ENCODE measurements at places on chromosomes 4 and X.
A peak's percentile ranks its signal among the peaks of the same experiment; 100 is the strongest.

GRCh38 chrX:19791562-19791961 lies 95.8 kb downstream of the SH3KBP1 start:
- peak; percentile 19 for DNase-seq

- DNase-seq, result no peak
Measured at GRCh38 chrX:32538554-32538953, 672.8 kb downstream of the DMD start.

DNA sequence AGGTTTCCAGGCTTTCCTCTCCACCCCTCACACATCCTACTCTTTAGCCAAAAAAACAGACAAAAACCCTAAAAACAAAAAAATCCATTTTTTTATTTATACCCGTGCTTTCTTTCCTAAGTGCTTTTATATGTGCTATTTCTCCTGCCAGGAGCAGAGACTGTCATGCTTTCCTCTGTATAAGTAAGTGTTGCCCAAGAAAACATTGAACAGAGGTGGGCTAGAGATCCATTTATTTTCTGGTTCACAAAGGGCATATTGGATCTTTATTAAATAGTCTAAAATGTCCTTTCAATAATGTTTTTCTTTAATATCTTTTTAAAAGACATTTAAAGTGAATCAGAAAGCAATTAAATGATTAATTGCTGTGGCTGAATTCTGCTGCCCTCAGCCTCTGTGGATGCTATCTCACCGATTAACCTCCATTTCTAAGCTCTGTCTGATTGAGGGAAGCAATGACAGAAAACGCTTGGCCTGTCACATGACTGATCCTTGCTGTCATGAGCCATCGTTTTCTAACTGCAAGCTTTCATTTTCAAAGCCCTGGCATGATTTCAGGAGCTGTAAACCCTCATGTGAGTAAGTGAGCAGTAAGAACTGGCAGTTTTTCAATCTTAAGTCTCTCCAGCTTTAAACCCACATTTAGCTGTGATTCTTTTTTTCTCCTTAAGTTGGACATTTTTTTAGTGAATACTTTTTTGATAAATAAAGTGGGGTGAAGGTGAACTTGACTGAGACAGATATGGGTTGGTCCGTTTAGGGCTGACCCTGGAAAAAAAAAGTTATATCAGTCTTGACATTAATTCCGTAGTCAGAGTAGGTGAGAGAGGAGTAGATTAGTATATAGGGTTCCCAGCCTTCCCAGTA lies 180.7 kb upstream of the PGRMC2 start:
- DNase-seq, result peak; percentile 90

- DNase-seq, result peak; percentile 52
Measured at GRCh38 chr4:149836546-149836945, 20.9 kb upstream of the IQCM start.

- no peak for DNase-seq
Measured at GRCh38 chr4:76429636-76430035, 5.4 kb upstream of the SHROOM3 start.

GRCh38 chr4:153766758-153767157 lies 6.9 kb upstream of the RNF175 start:
- no peak for DNase-seq

DNA sequence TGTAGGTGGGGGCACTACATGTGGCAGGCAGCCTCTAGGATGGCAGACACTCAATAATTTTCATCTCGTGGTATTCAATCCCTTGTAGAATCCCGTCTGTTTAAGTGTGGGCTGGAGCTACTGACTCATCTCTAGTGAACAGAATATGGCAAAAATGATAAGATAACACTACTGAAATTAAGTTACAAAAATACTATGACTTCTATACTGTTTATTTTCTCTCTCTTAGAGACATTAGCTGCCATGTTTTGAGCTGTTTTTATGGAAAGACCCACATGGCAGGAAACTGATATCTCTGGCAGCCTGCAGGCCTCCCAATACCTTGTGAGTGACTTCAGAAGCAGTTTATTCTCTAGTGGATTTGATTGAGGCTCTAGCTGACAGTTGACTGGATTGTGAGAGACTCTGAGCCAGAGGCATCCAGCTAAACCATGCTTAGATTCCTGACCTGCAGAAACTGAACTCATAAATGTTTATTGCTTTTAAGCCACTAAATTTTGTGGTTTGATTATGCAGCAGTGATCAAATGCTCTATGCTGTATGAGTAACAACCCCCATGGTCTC lies 298.8 kb upstream of the CTSO start:
- peak; percentile 23 for DNase-seq

GRCh38 chr4:131309628-131310027 lies 1839.5 kb upstream of the PCDH10 start:
- no peak for DNase-seq

- no peak for DNase-seq
Measured at GRCh38 chr4:105894660-105895582, at the start of gene NPNT. NPNT (plus strand) TSS chr4:105895471; CDS start chr4:105895653, 182 bp downstream.

DNA sequence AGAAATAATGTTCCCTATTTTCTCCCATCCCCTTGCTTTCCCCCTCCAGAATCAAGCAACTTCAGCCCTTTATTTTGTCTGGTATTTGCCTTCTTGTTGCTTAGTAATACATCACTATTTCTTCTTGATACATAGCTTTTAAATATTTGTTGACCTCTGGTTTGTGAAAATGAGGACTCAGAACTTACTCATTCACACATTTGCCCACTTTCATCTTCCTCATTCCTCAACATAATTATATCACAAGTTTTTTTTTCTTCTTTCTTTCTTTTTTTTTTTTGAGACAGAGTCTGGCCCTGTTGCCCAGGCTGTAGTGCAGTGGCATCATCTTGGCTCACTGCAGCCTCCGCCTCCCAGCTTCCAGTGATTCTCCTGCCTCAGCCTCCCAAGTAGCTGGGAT lies 28.9 kb upstream of the NDUFC1 start:
- peak; percentile 20 for DNase-seq

- DNase-seq, result no peak
Measured at GRCh38 chrX:146881521-146881920, 67.0 kb upstream of the CXorf51A start.

GRCh38 chrX:136063340-136064079 lies 78.3 kb downstream of the SLC9A6 start:
- no peak for DNase-seq

DNA sequence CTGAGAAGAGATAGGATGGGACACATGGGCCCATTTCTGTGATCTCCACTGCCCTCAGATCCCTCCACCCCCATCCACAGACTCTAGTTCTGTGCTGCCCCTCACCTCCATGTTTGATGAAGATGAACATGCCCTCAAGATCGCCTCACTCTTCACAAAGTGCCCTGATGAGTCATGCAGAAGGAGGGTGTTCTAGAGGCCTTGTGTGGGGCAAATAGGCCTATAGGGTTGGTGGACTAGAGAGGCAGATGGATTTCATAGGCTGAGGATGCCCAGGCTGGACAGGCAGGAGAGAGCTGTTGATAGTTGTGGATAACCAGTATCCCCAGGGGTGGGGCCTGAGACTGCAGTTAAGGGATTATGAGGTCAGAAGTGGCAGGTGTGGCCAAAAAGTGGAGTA lies at the start of gene CXorf65:
CXorf65 (minus strand) TSS at position 314 of the 400 bp plus-strand sequence; CDS start at position 130, 184 bp downstream.
- no peak for DNase-seq

DNA sequence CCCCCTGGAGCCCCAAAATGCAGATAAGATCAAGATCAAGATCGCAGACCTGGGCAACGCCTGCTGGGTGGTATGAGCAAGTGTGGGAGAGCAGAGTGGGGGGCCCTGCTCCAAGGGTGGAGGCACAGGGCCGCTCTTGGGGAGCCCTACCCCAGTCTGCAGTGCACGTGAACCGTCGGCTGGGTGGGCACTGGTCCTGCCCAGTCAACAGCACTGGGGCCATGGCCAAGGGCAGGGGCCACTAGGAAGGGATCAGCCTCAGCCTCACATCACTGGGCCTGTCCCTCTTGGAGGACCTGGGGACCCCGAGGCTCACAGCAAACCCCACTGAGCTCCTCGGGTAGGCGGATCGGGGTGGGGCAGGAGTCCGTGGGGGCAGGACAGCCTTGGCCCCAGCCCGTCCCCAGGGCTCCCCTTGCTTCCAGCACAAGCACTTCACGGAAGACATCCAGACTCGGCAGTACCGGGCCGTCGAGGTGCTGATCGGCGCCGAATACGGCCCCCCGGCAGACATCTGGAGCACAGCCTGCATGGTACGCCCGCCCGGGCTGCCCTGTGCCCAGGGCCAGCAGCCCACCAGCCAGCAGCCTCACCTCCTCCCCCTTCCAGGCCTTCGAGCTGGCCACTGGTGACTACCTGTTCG lies 3.6 kb downstream of the SRPK3 start:
- no peak for DNase-seq

DNA sequence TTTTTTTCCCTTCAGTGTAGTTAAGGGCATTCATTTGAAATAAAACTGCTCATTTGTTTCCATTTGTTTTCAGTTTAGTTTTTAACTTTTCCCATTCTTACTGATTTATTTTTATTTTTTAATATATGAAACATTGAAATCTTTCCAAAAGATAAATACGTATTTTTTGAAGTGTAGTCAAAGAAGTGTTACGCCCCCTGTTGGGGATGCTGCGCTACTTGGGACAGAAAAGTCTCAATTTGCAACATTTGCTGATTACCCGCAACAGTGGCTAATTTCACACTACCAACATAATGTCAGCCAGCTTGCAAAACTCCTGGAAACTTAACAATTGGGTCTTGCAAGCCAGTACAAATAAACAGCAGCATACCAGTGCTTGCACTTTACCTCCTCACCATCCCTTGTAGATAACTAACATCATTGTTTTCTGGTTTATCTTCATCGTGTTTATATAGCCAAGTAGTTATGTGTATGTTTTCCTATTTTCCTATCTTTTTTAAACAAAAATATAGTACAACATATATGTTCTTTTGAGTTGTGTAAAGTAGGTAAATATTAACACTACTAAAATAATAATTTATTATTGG lies 158.6 kb downstream of the STPG2 start:
- no peak for DNase-seq

DNA sequence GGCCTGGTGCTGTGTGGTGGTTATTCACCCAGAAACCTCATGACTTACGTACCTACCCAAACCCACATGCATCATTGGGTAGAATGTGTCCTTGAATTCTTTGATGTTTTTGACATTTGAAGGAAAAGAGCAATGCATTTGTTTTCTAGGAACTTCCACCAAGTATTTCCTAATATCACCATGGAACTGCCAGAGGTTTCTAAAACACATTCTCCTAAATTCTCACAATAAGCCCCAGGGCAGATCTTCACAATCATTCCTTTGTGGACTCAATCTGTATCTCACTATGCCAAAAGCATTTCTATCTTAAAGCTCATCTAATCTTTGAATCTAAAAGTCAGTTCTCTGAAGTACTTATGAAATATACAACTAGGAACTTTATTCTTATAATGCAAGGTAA lies 8.3 kb upstream of the ODAM start:
- DNase-seq, result no peak

DNA sequence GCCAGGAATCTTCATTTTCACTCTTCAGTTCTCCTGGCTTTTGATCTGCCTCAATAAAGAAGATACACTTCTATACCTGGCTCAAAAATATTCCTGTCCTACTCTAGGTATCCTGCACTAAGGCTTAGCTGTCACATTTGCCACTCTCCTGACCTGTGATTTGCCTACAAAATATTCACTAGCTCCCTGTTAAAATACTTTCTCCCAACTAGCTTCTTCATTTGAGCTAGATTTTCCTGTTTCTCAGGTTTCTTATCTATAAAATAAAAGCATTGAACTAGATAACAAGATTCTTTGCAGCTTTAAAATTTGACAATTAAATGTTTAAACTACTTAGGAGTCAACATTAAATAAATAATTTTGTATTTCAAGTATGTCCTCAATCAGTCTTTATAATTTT lies 53.2 kb downstream of the CHIC2 start:
- DNase-seq, result no peak

- DNase-seq, result peak; percentile 32
Measured at GRCh38 chrX:49884290-49884862, 5.1 kb downstream of the USP27X start.

DNA sequence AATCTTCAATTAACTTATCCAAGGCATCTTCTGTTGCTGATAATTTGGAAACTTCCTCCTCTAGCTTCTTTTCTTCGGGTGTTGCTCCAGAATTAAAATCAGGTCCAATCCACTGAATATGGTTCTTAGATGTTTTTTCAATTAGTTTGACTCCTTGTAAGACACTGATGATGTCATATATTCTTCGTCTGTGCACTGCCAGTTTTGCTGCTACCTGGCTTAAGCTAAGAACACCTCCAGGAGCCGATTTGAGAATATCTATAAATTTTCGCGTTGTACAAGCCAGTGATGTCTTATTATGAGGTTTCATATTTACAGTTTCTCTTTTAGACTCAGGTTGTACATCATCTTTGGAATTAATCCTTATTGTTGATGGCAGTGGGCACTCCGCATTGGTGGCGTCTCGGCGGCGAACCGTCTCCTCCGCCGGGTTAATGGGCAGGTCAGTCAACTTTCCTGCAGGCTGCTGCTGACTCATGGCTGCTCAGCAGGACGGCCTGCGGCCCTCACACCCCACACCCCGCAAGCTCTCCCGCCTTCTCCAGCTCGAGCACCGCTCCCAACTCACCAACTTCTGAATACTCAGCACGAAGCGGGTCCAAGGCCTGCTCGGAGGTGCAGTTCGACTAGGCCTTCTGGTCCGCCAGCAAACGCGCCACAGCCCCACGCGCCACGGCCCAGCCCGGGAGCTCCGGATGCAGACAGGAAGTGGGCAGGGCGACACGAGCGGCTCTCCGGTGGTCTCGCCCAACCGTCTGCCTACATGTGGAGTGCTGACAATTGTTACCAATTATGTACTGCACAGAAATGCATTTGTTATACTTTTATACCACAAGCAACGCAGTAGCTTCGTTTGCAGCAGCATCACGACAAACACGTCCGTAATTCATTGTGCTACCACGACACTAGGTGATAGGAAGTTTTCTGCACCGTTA lies 49.2 kb upstream of the FHL1 start:
- no peak for DNase-seq

DNA sequence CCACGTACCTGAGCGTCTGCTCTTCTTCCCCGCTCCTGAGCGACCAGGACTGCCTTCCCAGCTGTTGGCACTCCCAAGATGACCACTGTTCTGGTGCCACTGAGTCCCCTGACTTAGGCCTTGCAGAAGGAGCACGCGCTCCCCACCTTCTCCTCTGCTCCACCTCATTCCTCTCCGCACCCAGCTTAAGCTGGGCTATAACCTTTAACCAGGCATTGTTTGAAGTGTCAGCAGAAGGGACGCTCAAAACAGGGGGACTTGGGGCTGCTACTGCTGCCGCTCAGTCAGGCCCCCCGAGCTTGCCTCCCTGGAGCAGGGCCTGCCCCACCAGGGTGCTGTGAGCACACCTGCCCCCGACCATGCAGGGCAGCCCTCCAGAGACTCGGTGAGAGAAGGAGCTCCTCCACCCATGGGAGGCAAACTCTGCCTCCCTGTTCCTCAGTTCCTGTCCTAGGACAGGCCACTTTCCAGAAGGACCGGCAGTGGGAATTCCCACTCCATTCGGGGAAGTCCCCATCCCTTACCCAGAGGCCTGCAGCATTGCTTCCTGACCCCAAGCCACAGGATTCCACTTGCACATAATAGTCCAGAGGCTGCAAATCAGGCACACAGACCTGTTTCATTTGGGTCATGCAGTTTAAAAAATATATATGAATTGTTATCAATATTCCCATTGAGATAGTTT lies 99.7 kb upstream of the ENPP6 start:
- DNase-seq, result no peak

GRCh38 chr4:71978210-71978835 lies 53.5 kb upstream of the NPFFR2 start:
- DNase-seq, result no peak
